NCI-H510A (cell line): ENCODE measurements at places on chromosomes 7 and 10.

DNA sequence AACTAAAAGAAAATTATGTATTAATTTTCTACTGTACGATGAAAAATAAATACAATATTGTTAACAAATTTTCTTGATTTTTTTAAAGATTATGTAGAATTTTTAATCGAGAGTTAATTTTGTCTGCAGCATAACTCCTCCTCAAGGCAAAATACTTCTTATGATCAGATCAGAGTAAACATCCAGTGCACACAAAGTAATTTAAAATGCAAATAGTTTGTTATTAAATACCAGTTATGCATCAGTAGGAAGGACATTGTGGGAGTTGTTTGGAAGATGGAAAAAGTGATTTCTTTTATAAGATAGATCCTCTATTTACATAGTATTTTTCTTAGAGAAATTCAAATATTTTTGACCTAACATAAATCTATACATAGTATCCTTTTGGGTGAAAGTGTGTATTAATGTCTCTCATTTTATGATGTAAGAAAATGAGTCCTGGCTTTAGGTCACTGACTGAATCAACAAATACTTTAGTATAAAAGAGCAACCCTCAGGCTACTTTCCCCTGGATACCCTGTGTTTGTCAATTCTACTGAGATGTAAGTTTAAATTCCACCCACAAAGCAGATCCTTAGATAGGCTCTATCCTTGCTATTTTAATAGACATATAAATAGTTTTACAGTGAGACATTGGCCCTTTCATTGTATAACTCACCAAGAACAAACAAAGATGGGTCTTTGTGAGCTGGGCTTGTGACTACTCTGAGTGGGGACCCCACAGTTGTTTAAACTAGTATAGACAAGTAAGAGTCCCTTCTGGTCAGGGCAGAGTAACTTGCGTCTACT is 1133.7 kb downstream of the GATA3 start:
- no peak for DNase-seq

GRCh38 chr10:96290368-96291133 is 13.7 kb upstream of the DNTT start:
- DNase-seq: no peak

DNA sequence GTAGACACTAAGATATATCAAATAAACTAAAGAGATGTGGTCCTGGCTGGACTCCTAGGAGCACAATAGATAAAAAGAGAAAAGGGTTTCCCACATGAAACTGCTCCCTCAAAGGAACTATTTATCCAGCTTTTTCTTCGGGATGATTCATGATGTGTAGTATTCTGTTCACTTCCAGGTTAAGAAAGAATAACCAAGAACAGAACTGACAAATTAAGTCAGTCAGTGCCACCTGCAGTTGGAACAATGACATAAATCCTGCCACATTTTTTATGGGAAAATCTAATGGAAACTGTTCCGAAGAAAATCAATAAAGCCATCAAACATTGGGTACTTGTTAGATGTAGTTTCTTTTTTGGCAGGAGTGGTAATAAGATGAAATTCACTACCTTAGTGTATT is 87.1 kb downstream of the POLR1F start:
- no peak for DNase-seq

GRCh38 chr10:67779465-67780203 is 58.4 kb downstream of the DNAJC12 start:
- DNase-seq: peak; percentile 16

DNA sequence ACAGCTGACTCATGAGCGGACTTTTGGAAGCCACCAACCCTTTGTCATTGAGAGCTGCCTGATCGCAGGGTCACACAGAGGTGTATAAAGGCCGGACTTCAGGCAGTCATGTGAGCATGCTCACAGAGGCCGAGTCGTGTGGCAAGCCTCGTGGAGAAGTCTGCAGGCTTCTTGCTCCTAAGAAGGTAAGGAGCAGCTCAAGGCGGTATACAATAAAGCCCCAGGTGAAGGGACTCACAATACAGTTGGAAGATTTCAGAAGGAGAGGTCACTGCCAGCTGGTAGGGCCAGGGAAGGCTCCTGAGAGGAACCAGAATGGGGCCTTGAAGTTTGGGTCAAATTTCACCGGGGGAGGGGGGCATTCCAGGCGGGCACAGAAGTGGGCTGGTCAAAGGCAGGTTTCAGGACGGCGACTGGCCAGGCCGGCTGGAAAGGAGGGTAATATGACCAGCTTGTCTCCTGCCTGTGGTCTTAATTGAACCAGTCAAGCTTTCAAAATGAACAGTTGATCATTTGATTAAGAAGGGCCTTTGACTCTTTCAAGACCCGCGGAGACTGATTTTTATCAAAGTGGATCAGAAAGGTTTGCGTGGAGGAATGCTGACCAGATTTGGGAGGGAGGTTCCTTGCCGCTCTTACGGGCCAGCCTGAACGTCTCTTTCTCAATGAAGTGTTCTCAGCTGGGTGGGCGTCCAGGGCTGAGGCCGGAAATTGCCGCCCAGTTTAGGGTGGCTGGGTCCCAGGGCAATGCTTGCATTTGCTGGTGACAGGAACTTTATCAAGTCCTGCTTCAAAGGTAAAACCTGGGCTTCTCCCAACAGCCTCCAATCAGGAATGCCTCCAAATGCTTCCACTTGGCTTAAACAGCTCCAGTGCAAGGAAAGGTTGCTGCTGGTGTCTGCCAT is 178.6 kb downstream of the EMX2 start:
- no peak for DNase-seq

DNA sequence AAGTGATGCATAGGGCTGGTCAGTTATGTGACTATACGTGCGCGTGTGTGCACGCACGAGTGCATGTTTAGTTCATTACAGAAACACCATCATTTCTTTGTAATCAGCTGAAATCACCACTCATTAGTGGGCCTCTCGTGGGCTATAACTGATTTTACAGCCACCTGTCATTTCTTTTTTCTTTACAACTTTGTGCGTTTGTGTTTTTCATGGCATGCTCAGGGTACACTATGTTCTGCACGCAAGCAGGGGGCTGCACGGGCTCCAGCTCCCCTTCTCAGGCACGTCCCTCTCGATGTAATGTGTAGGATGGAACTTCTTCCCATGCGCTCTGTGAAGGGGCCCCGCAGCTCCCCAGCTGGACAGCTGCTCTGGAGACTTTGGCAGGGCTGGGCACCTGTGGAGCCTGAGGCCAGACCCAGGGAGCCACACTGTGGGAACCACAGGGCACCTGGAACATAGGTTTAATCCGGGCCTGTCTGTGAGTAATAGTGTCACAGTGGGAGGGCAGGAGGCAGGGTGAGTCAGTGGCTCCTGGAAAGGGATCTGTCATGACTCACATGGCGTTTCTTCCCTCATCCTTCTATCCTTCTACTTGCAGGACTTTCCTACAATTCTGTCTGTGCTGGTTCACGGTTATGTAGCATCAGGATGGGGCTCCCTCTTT is 4.9 kb downstream of the GCK start:
- no peak for DNase-seq

GRCh38 chr10:17961551-17962422 is 10.1 kb downstream of the SLC39A12 start:
- DNase-seq: no peak

- DNase-seq: no peak
Observed at GRCh38 chr7:129882531-129882930, 70.2 kb downstream of the UBE2H start.

- no peak for DNase-seq
Observed at GRCh38 chr10:65196111-65196510, 1674.9 kb downstream of the REEP3 start.
